Thoracic aorta endothelial cell (primary cell): ENCODE measurements at places on chromosomes 2 and 18. TPM values are rescaled to one million over a fixed set of nuclear protein-coding genes. Genes with fewer than 3 reads are reported as not detected.

PLB1 gene
- total RNA-seq = 0.50 and 0.53 TPM in 2 replicates

ANKRD44 gene
- total RNA-seq = 13.6 and 15.8 TPM in 2 replicates

DSC3 gene
- under 0.01 and 0.22 TPM in 2 replicates for total RNA-seq

PKDCC gene
- 1.1 and 3.5 TPM in 2 replicates for total RNA-seq

GRB14 gene
- total RNA-seq = 10.0 and 19.8 TPM in 2 replicates

LDAH gene
- 22.1 and 34.0 TPM in 2 replicates for total RNA-seq

COL5A2 gene
- total RNA-seq = 81.4 and 156 TPM in 2 replicates

HOXD13 gene
- not detected in 2 replicates for total RNA-seq

HOXD11 gene
- not detected in 2 replicates for total RNA-seq

SERTAD2 gene
- total RNA-seq = 8.6 and 15.1 TPM in 2 replicates

ZNF516 gene
- 12.0 and 14.4 TPM in 2 replicates for total RNA-seq

GLI2 gene
- 0.13 TPM in 1 of 2 replicates, not detected in the other for total RNA-seq

C1GALT1C1L gene
- total RNA-seq = 0.50 TPM in 1 of 2 replicates, not detected in the other

GAL3ST2 gene
- total RNA-seq = not detected in 2 replicates

DSG4 gene
- not detected in 2 replicates for total RNA-seq

SCYGR4 gene
- total RNA-seq = not detected in 2 replicates

NCOA1 gene
- 15.8 and 15.9 TPM in 2 replicates for total RNA-seq

RSAD2 gene
- total RNA-seq = 0.13 and 0.43 TPM in 2 replicates
